NCI-H1694 (cell line): ENCODE measurements at places on chromosomes 6 and 20.

DNA sequence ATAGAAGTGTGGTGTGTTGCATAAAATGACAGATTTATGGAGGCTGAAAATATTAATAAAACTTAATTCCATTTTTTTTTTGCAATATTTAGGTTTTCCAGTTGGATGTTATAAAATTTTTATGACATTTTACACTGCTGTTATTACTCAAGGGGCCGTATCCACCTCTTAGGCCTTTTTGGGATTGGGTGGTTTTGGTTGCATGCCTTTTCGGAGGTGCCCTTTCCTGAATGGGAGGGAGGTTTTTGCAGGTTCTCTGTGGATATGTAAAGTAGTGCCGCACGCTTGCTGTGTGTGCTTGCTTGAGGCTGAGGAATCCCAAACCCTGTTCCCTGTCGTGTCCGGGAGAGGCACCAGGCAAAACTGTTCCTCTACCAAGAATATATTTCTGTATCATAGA lies 6.8 kb downstream of the ARID1B start:
- DNase-seq: no peak

DNA sequence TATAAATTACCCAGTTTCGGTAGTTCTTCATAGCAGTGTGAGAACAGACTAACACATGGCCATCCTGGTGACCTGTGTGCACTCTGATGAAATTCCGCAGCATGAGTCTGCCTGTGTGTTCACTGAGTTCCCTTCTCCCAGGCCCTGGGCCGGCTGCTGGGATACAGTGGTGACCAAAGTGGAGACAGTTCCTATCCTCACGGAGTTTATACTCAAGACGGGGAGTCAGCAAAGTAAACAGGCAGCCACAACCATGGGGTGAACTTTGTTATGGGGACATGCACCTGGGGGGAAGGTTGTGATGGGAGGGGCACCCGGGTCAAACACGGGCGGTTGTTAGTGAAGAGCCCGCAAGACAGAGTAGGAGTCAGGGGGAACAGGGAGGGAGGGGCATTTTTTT lies 202.0 kb downstream of the CDH4 start:
- no peak for DNase-seq

- no peak for DNase-seq
These were observed 8.0 kb upstream of the SLC17A3 start for GRCh38 chr6:25882051-25882496.

GRCh38 chr6:106688177-106688951 lies 59.0 kb downstream of the QRSL1 start:
- no peak for DNase-seq

DNA sequence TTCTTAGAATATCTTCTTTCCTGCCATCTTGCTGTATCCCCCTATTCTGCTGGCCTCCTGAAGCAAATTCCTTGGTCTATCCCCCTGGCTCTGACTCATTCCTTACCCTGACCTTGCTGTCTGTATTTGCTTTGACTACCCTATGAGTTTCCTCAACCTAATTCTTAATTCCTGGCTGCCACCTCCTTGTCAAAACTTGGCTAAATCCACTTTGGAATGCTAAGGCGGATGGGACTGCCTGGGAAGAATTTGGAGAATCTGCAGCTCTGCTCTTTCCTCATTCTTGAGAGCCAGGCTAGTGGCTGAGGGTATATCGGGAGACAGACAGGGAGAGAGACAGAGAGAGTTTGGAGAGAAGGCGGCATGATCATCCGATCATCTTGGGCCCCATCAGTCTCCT lies 24.4 kb downstream of the CAP2 start:
- no peak for DNase-seq

DNA sequence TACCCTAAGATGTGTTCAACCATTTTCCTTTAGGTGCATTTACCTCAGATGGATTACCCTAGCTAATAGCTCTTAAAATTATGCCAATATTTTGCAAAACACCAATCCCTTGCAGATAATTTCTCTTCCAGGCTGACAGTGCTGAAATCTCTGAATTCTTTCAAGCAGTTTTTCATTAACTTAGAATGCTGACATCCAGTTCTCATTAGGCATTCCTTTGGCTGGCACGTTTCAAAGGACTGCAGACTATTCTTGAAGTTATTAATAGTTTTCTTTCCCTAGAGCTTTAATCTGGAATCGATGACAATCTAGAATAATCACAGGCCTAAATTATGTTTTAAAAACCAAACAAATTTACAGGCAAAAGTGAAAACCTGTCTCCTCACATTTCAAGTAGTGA lies 68.3 kb downstream of the SMLR1 start:
- no peak for DNase-seq

GRCh38 chr20:1427457-1428054 lies 34.7 kb upstream of the FKBP1A start:
- DNase-seq: no peak

GRCh38 chr6:156781861-156782631 lies 4.9 kb downstream of the ARID1B start:
- DNase-seq: peak; percentile 26

DNA sequence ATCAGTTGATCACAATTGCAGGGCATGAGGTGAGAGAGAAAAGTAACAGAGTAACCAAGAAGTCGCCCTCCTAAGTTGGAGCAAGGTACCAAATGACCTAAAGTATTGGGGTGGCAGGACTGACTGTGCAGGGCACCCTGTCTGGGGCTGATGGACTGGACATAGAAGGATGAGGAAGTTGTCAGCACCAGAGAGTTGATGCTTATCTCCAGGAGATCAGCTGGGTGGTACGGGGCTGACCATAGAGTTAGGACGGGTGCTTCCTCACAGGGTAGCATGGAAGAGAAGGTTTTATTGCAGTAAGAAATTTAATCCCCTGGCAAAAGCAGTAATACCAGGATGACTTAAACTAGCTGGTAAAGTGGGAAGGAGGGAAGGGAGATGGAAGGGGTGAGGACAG lies 66.7 kb downstream of the TMEM170B start:
- no peak for DNase-seq

- DNase-seq: no peak
These were observed 259.6 kb upstream of the PLCB4 start for GRCh38 chr20:8809107-8809953.

DNA sequence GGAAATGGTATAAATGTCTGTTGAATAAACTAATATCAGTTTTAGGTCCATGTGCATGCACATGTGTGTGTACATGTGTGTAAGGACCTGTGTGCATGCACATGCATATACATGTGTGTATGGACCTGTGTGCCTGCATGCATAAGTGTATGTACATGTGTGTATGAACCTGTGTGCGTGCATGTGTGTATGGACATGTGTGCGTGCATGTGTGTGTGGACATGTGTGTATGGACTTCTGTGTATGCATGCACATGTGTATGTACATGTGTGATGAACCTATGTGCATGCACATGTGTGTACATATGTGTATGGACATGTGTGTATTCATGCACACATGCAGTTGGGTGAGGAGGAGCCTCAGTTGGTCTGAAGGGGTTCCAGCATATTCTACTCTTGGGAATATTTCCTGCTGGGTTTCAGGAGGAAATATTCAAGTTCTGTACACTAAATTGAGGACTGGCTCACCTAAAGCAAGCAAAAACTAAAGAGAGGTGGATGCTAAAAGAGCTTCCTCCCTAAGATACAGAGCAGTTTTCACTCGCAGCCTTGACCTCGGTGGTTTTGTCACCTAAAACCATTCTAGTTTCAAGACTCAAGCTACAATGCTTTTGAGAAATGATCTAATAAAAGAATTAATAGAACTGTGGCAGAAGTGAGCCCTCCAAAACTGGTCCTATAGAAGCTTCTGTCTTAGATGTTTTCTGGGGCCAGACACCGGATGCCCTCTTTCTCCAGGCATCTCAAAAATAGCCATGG lies 742.8 kb downstream of the MAFB start:
- DNase-seq: no peak

GRCh38 chr6:17211101-17211500 lies 70.1 kb upstream of the RBM24 start:
- no peak for DNase-seq

DNA sequence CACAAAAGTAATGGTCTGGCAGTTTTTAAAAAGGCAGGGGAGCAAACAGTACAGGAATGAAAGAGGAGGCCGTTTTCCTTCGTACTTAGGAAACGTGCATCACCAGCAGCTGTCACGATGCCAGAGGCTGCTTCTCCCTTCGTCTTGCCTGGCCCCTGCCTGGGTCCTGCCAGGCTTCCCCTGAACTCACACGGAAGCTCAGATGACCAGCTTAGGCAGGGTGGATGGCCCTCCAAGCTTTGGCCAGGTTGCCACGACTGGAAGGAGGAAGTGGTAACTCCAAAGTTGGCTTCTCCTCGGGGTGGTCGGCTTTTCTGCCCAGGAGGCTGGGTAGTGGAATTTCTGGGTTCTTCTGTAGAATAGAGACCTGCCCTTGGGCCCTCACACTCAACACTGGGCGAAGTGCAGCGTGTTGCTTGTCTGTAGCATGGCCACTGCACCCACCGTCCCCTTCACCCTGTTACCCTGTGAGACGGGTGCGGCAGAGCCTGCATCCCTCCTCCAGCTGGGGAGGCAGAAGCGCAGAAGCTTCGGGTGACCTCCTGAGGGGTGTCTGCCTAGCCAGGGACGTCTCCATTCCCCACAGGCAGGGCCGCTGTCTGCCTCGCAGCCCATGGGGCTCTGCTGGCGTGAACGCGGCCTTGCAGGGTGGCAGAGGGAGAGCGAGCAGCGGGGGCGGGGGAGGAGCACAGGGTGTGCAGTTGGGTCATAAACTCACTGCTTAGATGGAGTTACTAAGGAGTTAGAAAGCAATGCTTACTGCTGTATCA lies 18.4 kb upstream of the RBM38 start:
- no peak for DNase-seq

DNA sequence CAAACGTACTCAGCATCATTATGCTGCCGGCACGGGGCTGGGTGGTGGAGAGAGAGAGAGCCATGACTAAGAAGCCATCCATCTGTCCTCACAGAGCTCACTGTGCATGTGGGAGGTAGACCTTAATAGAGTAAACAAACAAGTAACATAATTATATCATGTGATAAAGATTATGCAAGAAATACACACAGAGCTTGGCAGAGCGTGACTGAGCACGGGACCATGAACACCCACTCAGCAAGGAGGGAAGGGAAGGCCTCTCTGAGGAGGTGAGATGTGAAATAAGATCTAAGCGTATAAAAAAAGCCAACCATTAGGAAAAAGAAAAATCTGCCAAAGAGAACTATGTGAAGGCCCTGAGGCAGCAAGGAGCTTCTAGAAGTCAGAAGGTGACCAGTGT lies 207.5 kb downstream of the PTPRT start:
- DNase-seq: no peak

DNA sequence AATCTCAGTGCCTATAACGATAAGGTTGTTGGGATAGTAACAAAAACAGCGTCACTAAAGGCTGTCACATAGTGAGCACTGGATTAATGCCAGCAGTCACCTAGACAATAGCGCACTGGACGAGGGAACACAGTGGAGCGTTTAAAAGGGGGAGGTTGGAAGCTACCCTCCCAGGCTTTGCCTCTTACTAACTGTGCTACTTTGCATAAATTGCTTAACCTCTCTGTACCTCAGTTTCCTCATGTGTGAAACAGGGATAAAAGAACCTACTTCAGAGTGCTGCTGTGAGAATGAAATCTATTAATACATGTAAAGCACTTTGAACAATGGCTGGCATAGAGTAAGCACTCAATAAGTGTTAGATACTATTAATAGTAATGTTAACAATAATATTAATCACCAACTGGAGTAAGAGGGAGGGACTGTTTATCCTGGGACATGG lies 10.5 kb downstream of the BCL2L1 start:
- peak; percentile 21 for DNase-seq

DNA sequence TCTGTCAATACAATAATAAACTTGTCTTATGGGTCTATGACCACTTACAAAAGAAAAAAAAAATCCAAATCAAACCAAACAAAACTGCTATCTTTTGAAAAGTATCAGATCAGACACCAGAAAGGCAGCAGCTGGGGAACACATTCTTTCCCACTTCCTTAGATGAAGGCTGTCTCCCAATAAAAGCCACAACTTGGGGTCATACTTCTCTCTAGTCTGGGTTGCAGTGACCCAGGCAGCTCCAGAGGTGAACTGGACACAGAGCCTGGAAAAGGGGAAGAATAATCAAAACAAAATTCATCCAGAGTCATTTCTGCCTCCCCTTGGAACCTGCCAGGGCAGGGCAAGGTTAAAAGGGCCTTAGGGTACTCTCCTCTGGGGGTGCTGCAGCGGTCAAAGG lies 19.1 kb downstream of the ATXN1 start:
- DNase-seq: no peak

GRCh38 chr6:136060759-136061158 lies 189.4 kb downstream of the MTFR2 start:
- DNase-seq: no peak

- no peak for DNase-seq
These were observed 488.4 kb downstream of the PHF3 start for GRCh38 chr6:64123761-64124633.

- DNase-seq: no peak
These were observed 72.2 kb downstream of the SCAF8 start for GRCh38 chr6:154805288-154805911.

DNA sequence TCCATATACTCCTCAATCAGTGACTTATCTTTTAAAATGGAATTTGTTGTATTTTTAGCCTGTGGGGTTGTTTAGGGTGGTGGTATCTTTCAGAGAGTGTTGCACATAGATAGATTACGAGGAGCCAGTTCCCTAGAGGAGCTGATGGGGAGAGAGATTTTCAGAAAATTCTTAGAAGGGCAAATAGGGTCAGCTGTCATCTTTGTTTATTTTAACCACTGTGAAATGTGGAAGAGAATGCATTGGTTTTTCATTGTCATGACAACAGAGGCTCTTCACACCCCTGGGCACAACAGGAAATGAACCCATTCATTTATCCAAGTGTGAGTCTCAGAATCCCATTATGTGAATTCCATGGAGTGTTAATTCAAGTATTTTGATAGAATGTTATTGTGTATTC lies 188.4 kb downstream of the JARID2 start:
- DNase-seq: no peak

DNA sequence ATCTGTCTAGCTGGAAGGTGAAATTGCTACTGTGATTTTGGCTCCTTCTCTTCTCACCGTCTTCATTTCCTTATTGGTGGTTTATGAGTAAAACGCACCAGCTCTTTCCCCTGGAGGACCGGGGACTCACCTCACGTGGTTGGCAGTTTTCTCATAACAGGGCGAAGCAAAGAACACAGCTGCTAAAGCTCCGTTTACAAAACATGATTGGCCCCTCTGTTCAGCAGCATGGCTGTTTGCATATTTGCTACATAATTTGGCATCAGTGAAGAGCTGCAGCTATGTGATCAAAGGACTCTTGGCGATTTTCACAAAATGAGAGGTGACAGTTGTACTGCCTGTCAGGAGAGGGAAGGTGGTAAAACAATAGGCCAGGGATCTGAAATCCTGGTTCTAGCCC lies 20.5 kb upstream of the TMEM181 start:
- peak; percentile 20 for DNase-seq

GRCh38 chr6:33080127-33081089 lies 4.6 kb downstream of the HLA-DPB1 start:
- DNase-seq: no peak

GRCh38 chr6:113627480-113627879 lies 229.7 kb upstream of the MARCKS start:
- DNase-seq: no peak
